ENCODE measurements at places on chromosomes 7 and 10.

- no peak for DNase-seq
These were observed 47.4 kb downstream of the JAZF1 start for GRCh38 chr7:28132959-28133870.

DNA sequence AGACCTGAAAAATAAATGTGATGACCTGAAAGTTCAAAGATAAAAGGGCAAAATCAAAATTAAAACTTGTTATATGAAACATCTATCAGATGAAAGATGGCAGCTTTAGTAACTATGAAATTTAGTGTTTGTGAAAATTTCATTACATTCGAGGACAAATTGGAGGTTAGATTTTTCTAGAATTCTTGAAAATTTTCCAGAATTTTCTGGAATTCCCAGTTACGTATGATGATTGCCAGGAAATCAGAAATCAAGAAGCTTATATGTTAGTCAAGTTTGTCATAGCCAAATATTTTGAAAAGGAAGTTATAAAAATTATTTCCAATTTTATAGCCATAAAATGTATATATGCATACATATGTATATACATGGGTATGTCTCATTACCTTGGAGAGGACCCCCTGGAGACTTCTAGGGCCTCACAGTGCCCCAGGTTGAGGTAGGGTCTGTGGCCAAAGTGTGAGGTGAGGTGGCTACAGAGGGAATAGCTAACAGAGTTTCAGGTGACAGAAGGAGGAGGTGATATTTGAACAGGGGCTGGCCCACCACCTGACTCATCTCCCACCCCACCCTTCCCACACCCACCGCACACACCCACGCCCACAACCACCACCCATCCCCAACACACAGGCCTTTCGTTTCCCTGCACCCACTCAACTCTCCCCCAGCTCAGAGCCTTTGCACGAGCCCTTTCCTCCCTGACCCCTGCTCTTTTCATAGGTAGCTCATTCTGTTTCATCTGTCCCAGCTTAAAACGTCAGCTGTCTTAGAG is 21.5 kb downstream of the C10orf105 start:
- no peak for DNase-seq

GRCh38 chr10:125343118-125343925 is 183.0 kb upstream of the CTBP2 start:
- peak; percentile 16 for DNase-seq

GRCh38 chr7:12643644-12644043 is 43.8 kb upstream of the ARL4A start:
- DNase-seq = no peak

DNA sequence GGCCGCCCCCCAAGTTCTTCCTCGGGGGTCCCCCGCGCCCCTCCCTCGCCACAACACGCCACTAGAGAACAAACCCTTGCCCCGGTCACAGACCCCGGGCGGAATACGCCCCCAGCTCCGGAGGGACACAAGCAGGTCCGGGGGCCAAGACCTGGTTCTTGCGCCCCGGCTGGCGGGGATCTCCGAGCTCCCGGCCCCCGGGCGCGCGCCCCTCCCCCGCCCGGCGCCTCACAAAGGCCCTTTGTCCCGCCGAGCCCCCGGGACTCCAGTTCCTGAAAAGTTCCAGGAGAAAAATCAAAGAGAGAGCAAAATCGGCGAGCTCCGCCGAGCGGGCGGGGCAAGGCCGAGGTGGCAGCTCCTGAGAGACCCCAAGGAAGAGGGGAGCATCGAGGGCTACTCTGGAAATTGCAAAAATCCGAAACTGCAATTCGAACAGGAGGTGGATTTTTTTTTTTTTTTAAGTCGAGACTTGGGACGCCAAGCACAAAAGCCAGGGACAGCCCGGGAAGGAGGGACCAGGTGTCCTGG is 4.0 kb downstream of the TNRC18 start:
- no peak for DNase-seq

GRCh38 chr10:73922864-73923133 is 11.9 kb downstream of the PLAU start:
- DNase-seq = no peak

DNA sequence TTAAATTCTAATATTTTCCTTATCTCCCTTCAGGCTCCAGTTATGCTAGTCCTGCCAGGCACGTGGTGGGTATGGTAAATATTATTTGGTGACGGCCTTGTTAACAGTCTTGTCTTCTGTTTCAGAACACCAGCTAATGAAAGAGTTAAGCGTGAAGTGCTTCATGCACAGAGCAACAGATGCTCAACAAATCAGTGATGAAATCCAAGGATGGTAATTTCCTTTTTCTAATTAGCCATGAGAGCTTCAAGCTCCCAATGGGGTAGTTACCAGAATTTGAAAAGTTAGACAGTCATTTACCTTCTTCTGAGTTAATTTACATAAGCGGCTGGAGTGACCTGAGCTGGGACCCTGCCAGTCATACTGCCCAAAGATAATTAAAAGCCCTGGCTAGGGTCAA is 1.9 kb upstream of the OTUD1 start:
- DNase-seq = no peak

DNA sequence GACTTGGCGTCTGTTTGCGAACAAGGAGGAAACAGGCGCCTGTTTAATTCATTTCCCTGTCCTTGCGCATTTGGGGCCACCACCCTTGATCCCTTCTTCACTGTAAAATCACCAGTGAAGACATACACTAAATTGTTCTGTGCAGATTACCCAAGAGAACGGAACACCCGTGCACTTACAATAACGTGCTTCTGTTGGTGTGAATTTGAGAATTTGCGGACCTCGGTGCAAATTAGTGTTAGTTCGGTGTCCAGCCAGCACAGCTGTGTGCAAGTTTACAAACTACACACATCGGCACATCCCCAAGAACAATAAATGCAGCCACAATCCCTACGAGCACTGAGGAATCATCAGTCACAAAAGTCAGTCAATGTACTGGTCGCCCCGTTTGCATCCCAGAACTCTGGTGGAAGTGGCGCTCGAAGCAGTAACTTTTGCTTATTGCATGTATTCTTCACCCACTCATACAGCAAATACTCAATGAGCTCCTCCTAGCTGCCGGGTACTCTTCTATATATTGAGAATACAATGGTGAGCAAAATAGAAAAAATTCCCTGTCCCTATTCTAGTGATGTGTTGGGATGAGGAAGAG is 786 bp upstream of the CNOT4 start:
- DNase-seq = no peak

GRCh38 chr10:29811751-29812427 is 177.1 kb upstream of the SVIL start:
- peak; percentile 91 for DNase-seq

DNA sequence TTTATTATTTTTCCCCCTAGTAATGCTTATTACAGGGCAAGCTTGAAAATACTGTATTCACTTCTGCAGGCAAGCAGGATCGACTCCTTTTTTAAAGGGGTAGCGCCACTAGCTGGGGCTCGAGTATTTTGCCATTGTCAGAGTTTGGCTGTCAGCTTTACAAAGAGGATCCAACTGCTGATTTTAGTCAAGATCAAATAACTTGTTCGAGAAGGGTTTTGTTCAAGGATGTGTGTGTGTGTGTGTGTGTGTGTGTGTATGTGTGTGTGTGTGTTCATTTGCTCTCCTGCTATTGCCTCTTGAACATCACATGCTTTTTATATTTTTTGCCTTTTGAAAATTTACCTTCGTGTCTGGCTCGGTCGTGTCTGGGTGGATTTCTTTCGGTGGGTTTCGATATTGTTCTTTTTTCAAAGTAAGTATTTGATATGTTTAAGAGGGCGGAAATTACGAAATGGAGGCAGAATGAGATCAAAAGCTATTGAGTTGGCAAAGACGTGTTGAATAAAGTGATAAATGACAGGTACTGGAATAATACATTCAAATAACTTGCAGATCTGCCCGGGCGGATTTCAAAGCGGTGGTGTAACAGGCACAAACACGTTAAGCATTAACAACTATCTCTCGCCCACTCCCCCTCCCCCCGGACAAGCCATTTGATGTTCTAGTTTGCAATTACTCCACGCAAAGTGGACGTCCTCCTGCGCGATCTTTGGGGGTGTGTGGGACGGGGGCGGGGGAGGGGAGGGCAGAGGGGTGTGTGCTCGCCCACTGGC is 1.1 kb downstream of the ARID5B start:
- peak; percentile 43 for DNase-seq

DNA sequence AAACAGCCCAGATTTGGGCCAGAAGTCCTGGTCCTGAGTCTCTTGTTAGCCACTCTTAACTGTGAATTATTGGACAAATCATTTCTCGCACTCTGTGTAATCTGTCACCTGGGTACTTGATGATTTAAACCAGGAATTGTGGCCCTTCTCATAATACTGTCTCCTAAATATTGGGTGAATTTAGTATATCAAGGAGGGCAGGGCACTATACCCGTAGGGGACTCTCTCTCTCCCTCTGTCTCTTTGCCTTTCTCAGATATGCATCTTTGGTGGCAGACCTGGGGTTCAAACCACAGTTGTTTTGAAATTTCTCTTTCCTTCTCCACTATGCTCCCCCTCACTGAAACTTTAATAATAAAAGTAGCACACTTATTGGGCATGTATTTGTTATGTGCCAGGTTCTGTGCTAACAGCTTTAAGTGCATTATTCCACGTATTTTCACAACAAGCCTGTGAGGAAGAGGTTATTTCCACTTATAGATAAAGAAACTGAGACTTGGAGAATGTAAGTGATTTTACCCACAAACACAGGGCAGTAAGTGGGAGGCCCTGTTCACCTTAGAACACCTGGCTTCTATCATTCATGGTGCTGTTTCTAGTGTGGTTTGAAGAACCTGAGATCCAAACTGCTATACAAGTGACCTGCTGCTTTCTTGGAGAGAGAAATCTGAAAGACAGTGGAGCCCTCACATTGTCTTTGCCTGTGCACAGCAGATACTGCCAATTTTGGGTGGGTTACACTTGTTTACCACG is 11.8 kb downstream of the FAS start:
- DNase-seq = no peak

DNA sequence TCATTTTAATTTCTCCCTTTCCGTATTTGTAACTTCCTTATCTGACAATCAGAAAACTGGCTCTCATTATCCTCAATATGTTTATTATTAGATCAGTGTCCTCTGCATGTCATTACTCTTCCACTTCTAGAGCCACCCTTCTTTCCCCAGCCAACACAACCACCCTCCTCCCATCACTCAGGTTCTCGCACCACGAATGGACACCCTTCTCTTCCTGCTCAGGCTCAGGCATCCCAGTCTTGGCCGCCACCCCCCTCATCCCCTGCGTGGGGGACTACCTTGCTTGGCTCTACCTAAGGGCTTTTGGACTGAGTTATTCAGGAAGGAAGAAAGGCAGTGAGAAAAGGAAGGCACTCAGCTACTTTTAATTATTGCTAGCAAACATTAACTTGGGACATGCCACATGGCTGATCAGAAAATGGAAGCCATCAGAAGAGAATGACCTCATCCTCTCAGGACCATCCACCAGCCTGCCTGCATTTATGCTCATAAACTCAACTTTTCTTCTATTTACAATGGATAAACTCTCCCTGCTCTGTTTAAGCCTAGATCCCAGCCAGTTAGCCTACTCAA is 199.9 kb upstream of the PLXNA4 start:
- no peak for DNase-seq

GRCh38 chr7:35255443-35256255 is 1.7 kb upstream of the TBX20 start:
- DNase-seq = no peak

DNA sequence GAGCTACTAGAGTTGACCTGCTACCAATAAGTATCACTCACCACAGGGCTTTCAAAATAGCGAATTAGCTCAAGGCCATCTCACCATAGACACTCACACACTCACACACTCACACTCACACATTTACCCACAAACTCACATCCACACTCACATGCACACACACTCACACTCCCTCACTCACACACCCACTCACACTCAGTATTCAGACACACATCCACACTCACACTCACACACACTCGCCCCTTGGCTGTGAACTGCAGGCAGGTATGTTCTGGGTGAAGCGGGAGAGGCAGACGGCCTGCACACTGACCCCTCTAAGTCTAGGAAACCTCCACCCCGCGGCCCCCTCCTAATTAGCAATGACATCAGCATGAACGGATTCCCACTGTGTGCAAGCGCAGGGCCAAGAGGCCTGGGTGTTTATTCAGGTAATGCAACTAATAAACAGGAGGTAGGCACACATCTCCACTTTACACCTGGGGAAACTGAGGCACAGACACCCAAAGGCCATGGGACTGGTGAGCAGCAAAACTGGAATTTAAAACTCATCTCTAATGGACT is 94.6 kb downstream of the ADARB2 start:
- DNase-seq = no peak

- DNase-seq = peak; percentile 85
These were observed 202.1 kb downstream of the TNS3 start for GRCh38 chr7:47379629-47380324.

- DNase-seq = peak; percentile 92
These were observed 46.0 kb downstream of the ZNRF2 start for GRCh38 chr7:30330134-30331111.

GRCh38 chr7:41579961-41580935 is 122.6 kb downstream of the INHBA start:
- DNase-seq = peak; percentile 62

DNA sequence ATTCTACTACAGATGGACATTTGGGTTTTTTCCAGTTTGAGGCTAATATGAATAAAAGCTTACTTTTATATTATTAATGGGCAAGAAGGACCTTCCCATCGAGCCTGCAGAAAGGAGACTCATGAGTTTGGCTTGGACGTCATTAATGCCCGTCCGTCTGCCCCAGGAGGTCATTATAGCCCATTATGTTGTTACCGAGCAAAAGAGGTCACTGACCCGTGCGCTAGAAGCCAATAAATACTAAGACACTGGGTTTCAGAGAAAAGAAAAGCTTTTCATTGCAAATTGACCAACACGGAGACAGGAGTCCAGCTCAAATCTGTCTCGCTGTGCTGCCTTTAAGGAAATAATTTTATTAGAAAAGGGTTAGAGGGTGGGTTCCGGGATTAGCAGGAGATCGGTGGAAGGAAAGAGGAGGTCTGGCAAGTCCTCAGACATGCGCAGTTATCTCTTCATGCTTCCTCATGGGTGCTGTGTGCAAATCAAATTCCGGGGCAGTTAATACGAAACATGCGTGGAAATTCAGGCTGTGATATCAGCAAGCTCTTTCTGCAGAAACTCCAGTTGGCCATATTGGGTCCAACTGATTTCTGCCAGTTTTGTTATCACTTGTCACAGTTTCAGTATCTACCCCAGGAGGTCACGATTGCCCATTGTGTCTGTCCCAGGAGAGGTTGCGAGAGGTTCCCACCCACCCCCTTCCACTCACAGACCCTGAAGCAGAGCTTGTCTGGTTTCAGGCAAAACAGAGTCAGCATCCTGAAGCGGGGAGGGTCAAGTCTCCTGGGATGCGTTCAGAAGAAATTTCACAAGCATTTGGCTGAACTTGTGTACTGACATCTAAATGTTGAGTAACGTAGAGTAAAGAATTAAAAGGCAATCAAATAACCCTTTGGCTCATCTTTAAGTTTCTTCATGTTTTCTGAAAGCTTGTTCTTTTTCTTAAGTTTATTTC is 1.1 kb upstream of the GALNTL5 start:
- DNase-seq = no peak

Data from H4 (cell line).